Amygdala (tissue), 56 donors: ENCODE measurements at places on chromosomes 2 and 18.
A peak's percentile ranks its signal among the peaks of the same experiment; 100 is the strongest.

- no peak for DNase-seq
Measured at GRCh38 chr2:160264308-160264707, 64.2 kb upstream of the ITGB6 start.

DNA sequence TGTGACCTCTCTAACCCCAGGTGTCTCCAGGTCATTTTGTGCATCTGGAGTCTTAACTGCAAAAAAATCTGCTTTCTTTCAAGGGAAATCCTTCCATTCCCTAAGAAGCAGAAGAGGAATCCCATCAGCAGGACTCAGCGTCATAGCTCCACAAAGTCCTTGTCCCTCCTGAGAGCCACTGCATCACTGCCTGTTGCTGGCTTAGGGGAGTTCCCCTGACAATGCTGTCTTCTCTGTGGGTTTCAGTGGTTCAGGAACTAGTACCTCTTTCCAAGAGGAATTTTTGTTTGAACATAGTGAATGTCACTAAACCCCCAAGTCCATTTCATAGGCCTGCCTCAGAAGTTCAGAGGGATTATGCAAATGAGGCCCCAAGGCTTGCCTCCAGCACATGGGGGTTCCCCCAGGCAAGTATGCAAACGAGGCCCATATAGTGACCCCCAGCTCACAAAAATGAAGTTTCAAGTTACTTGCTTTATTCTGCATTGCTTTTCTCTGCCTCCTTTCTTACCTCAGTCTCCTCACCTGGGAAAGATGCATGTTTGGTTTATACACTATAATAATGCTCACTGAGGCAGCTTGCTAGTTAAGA is 513.9 kb upstream of the MEX3C start:
- DNase-seq: no peak

DNA sequence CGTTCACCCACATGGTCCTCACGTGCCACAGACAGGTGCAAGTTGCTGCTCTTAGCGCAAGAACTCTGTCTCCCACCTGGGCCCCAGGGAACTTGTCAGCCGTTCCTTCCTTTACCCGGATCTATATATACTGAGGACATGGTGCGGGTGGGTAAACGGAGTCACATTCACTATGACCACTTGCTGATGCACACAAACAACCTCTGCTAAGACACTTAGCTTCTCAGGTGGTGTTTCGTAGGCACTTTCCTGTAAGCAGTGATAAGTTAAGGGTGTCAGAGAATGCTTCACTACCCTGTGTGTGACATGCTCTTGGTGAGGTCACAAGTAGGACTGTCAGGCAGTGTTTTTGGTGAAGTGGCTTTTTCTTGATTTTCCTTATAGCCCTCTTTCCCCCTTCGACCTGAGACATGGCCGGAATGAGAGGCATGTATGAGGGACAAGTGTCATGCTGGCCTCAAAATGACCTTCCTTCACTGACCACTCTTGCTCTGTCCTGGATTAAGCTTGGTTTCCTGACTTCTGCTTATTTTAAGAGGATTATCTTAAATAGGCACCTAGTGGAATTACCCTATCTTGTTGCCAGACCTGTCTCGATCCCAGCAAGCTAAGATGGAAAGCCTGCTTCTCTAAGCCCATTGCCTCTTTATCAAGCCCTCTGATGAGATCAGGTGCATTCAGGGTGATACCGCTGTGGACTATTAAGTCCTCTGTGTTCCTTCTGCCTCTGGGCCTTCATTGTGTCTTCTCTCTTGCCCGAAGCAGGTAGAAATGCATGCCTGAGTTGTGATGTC is 97.1 kb upstream of the CELF4 start:
- DNase-seq: no peak

DNA sequence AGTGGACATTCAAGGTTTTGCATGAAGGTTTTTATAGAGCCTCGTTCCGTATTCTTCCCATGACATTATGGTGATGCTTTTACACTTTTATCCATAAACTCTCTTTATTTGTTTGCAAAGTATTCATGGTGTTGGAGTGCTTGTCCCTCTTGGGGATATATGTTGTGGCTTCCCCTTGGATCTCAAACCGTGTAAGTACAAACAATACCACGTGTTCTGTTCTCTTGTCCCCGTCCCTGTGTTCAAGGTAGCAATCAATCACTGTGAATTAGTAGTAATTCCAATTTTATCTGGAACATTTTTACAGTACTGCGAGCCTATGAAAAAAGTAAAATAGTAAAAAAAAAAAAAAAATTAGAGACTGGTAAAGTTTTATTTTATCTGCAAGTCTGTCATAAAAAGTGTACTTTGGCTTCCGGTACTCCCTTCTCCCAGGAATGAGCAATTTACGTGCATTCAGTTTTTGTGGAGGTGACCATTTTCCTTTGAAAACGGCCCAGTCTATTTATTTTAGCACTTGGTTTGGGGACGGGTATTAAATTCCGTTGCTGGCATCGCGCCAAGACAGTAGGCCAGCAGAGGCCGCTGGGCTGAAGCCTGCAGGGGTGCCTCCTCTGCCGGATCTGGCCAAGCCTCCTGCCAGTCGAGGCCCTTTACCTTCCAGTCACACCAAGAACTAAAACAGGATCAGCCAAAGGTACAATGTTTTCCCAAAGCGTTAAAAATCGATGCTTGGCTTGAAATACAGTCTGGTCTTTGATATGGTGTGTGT is 175.7 kb downstream of the SOCS6 start:
- peak; percentile 72 for DNase-seq

- no peak for DNase-seq
Measured at GRCh38 chr2:168712053-168712452, 90.4 kb upstream of the NOSTRIN start.

GRCh38 chr2:129178356-129178755 is 801.1 kb upstream of the RAB6C start:
- no peak for DNase-seq

DNA sequence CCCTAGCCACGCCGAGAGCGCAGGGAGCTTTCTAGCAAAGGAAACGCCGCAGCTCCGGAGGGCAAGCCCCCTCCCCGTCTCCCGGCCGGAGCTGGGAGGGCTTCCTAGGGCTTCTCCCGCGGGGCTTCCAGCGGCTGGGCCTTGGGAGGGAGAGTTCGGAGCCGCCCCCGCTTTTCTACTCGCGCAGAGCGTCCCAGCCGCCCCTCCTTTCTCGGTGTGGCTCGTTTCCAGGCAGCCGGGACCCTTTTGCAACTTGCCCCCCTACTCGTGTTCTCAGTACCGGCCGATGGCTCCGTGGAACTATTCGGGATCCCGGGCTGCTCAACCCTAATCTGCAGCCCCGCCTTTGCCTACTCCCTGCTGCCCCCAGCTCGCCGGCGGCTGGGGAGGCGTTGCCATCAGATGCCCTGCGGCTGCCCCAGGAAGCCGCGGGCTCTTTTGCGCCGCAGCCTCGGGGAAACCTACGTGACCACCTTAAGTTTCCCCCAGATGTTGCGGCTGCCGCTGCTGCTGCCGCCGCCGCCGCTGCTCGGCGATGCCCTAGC is 1.5 kb upstream of the NR4A2 start:
- peak; percentile 51 for DNase-seq

DNA sequence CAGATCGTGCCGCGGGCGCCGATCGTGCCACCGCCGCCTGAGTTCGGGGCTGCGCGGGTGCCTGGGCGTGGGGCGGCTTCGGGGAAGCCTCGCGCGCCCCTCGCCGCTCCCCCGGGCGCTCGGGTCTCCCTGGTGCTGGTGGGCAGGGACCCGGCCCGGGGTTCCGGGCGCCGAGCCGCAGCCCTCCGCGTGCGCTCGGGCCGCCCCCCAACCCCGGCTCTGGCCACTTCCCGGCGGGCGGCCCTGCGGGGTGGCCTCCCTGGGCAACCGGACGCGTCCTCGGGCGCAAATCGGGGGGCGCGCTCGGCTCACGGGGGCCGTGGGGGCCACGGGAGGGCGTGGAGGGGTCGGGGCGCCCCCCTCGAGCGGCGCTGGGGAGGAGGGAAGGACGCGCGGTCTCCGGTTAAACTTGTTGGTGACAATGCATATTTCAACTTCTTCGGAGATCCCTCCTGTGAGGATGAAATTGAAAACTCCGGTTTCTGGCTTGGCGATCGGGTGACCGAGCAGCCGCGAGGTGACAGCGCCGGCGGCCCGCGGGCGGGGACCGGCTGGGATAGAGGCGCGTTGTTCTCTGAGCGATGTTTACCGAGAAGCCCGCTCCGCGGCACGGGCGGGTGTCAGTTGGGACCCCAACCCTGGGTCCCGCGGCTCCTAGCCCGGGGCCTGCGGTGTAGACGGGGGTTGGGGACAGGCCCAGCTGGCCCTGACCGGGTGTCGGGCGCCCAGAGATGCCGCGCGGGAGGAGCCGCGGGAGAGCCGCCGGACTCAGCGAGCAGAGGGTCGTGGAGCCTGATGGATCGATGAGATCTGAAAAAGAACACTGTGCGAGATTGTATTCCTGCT is 676 bp downstream of the SH3BP4 start:
- no peak for DNase-seq

DNA sequence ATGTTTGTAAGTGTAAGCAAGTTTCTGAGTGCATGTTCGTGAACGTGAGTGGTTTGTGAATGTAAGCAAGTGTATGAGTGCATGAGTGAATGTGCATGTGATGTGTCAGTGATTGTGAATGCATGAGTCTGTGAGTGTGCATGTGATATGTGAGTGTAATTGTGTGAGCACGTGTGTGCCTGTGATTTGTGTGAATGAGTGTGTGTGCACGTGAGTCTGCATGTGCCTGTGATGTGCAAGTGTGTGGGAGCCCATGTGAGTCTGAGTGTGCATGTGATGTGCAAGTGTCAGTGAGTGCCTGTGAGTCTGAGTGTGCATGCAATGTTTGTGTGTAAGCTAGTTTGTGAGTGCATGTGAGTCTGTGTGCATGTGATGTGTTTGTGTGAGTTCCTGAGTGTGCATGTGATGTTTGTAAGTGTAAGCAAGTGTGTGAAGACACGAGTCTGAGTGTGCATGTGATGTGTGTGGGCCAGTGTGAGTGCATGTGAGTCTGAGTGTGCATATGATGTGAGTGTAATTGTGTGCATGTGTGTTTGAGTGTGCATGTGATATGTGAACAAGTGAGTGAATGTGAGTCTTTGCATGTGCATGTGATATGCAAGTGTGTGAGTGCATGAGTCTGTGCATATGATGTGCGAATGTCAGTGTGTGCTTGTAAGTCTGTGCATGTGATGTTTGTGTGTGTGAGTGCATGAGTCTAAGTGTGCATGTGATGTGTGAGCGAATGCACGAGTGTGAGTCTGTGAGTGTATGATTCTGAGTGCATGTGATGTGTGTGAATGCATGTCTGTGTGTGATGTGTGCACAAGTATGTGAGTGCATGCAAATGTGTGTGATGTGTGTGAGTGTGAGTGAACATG is 45.1 kb downstream of the COPS8 start:
- DNase-seq: no peak

- no peak for DNase-seq
Measured at GRCh38 chr2:263774-264492, at the start of gene SH3YL1. Gene SH3YL1, minus strand, starts transcription at chr2:264032. Its CDS starts 48 bp downstream, at chr2:263984.

GRCh38 chr2:206814498-206814897 is 49.1 kb downstream of the FASTKD2 start:
- no peak for DNase-seq

GRCh38 chr2:237685408-237685807 is 58.0 kb downstream of the LRRFIP1 start:
- DNase-seq: no peak

- no peak for DNase-seq
Measured at GRCh38 chr2:224722250-224722649, 6.1 kb upstream of the CCDC195 start.

GRCh38 chr2:99255491-99256318 is at the start of gene LYG2:
Gene LYG2, minus strand, starts transcription at chr2:99255666. Its CDS starts 1,406 bp downstream, at chr2:99254260.
- no peak for DNase-seq

DNA sequence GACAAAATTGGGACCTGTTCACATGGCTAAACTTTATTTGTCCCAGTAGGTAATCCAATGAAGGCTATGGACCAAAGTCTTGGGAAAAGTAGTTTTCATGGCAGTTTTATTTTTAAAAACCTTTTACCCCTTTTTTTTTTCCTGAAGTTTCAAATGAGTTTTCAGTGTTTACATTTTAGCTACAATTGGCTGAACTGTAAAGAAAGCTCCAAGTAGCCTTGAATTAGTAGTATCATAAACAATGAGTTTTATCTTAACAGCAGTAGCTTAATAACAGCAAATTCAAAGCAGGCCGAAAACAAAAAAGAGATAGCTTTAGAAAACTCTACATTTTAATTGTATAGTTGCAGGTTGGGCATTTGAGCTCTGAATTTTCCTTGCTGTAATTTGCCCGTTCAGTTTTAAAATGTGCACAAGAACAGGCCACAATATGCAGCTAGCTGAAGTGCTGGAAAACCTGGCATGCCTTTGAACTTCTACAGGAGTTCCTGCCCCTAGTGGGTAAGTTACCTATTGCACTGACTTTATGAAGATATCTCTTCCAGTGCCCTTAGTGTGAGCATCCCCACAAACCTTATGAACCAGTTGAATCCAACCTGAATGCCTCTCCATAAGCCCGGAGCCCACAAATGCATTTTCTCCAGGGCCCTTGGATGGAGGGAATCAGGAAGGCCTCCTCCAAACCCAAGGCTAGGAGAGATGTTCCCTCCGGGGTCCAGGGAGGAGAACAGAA is 106.7 kb downstream of the XRCC5 start:
- no peak for DNase-seq

DNA sequence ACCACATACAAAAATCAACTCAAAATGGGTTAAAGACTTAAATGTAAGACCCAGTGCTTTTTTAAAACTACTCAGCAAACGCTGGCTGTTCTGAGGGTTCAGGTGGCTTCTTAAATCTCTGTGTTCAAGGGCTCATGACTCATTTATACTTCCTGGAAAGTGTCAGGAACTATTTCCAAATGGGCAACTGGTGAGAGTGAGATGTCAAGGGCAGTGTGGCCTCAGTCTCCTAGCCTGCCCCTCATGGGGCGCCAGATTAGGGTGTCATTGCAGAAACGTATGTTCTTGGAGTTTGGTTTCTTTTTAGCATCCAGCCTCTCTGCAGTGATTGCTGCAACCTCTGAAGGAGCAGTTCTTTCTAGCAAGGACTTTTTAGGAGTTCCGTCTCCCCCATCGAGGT is 485.4 kb downstream of the TNS1 start:
- no peak for DNase-seq
